ENCODE measurements at places on chromosomes 6 and 20.

- no peak for DNase-seq
Measured at GRCh38 chr6:4698901-4699659, 77.1 kb upstream of the CDYL start.

DNA sequence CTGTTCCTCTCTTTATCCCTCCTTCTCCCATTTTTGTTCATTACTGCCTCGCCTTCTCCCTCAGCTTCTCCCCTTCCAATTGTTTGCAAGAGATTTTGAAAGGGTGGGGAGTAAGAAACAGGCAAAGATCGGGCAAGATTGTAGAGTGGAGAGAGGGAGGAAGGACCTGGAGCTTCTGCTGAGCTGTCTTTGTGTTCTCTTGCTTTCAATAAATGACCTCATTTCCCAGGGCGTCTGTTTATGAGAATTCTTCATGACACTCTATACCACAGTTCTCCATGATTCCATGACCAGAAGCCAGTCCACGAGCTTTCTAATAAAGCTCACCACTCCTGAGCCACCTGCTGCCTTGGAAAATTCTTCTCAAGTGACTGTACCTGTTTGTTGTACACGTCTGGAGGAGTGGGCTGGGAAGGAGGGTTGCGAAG is 50.0 kb upstream of the PLEKHG1 start:
- no peak for DNase-seq

DNA sequence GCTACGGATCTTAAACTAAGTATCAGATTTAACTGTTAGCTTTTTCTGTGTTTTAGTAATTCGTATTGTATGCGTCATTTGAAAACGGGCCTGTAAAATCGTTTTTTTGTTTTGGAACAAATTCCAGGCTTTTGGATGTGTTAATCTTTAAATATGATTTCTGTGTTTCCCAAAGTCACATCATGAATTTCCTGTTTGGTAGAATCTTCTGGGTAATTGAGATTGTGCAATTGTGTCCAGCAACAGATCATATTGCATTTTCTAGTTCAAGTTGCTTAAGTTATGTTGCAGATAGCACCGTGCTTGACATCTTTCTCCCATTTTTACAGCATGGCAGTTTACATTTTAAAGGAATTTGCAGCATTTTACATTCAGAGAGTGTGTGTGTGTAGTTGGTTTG is 1.9 kb downstream of the MAPK14 start:
- DNase-seq, result peak; percentile 53

DNA sequence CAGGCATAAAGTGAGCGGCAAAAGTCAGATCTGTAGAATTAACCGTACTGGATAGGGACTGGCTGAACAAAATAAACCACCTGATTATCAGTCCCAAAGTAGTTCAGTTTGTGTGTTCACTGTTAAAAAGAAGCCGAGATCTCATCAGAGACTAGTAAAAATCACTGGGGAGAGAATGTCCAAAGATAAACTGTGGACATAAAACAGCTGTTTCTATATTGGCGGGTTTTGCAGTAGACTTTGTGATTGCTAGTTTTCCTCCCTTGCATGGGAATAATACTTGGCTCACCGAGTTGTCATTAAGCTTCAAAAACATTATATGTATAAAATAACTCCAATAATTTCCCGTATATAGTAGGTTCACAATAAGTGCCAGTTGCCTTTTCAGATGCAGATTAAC is 114.2 kb upstream of the ID4 start:
- DNase-seq, result no peak

GRCh38 chr6:35203680-35204079 is 10.1 kb upstream of the SCUBE3 start:
- no peak for DNase-seq

GRCh38 chr20:21498195-21498594 is 15.7 kb downstream of the NKX2-2 start:
- DNase-seq, result no peak

DNA sequence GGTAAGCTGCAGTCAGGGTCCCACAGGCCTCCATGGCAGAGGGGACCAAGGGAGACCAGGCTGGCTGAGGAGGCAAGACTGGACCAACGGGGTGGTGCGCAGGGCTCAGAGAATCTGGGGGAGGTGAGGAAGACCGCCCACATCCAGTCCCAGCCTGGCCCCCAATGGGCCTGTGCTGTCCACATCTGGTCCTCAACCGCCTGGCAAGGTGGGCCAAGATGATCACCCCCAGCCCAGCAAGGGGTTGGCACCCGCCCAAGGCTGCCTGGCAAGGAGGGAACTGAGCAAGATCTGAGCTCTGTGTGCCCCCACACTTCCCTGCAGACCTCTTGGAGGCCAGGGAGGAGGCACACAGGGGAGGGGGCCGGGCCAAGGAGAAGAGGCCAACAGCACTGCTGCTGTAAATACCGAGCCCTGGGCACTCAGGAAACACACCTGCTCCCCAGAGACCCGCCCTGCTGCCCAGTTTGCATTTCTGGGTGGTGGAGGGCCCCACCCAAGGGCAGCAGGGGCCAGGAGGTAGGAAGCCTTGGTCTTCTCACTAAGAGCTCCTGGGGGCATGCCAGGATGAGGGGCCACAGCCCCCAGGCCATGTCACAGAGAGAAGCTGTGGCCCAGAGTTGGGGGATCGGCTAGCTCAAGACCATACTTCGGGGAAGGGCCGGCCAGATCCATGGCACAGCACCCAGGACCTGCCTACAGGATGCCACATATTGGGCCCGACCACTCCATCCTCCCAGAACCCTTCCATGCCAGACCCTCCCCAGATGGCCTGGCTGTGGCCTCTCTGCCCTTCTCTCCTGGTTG is 109.6 kb downstream of the ASXL1 start:
- no peak for DNase-seq

GRCh38 chr20:14721926-14722452 is 384.6 kb upstream of the FLRT3 start:
- no peak for DNase-seq

- no peak for DNase-seq
Measured at GRCh38 chr6:47276377-47276776, 33.3 kb downstream of the TNFRSF21 start.

GRCh38 chr6:84017709-84018452 is 15.7 kb upstream of the MRAP2 start:
- no peak for DNase-seq

GRCh38 chr6:8139451-8139850 is 37.1 kb upstream of the EEF1E1 start:
- no peak for DNase-seq

DNA sequence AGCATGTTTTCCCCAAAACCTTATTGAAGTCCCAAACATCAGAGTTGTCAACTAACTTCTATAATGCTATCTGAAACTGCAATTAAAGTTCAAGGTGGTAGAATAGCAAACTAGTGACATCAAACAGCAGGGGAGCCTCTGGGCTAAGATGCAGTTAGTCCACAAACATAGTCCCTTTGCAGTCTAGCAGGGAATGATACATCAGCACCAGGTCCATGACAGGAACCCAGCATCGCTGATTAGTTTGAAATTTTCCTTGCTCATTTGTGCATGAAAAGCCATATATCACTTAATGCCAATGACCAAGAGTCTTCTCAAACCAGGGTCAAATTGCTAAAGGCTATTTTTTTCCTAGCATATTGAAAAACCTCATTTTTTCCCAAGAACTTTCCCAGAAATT is 145.3 kb downstream of the HIVEP2 start:
- no peak for DNase-seq

DNA sequence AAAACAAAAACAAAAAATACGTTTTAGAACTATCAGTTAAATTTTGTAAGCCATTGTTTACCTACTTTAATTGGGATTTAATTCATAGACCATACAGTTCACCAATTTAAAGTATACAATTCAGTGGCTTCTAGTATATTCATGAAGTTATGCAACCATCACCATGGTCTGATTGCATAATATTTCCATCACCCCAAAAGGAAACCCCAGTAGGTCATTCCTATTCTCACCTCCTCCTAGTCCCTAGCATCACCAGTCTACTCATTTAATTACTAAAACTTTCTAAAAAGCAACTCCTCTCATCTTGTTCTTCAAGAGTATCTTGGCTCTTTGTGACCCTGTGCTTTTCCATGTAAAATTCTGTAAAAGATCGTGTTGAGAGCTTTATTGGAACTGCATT is 60.2 kb downstream of the ASXL1 start:
- DNase-seq, result no peak

- no peak for DNase-seq
Measured at GRCh38 chr20:24953621-24954133, 4.6 kb downstream of the CST7 start.

DNA sequence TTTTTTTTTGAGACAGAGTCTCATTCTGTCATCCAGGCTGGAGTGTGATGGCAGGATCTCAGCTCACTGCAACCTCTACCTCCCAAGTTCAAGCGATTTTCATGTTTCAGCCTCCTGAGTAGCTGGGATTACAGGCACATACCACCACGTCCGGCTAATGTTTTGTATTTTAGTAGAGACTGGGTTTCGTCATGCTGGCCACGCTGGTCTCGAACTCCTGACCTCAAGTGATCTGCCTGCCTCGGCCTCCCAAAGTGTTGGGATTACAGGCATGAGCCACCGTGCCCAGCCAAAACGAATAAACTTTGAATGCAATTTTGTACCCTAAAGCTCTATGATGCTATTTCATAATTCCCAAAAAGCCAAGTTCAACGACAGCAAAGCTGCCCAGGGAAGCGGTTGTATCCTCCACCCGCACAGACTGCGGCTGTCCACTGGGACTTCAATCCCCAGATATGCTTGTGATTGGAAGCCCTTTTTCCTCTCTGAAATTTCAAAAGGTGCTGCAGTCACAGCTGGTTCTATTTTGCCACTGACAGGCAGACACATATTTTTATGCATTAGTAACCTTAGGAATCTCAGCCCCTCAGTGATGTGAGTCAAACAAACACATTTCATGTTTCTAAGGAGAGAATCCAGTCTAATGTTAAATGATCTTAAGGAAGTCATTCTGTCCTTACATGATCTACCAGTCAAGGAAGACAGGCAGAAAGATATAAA is 8.7 kb upstream of the RAMACL start:
- peak; percentile 66 for DNase-seq

DNA sequence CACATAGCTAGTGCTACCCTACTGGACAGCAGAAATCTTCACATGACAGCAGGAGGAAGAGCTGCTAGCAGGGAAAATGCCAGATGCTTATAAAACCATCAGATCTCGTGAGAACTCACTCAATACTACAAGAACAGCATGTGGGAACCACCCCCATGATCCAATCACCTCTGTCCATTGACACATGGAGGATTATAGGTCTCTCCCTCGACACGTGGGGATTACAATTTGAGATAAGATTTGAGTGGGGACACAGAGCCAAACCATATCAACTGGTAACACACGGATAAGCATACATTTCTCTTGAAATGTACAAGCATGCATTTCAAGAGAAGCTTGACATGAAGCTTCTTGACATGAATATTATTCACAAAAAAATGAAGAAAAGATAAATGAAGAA is 64.1 kb downstream of the MMS22L start:
- DNase-seq, result no peak

DNA sequence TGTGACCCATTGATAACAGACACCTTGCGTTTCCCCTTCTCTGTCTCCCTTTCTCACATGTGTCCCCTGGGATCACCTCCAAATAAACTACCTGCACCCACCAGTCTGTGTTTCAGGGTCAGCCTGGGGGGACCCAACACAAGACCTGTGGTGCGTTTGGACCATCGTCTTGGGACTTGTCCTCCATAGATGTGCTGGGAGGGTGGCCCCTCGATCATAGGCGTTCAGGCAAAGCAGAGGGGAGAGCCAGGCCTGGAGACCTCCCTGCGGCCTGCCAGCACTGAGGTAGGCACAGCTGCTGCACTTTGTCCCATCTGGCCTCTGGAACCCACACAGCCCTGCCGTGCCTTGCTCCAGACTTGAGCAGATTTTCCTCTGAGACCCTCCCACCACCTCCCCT is 18.1 kb downstream of the CST9 start:
- DNase-seq, result no peak

DNA sequence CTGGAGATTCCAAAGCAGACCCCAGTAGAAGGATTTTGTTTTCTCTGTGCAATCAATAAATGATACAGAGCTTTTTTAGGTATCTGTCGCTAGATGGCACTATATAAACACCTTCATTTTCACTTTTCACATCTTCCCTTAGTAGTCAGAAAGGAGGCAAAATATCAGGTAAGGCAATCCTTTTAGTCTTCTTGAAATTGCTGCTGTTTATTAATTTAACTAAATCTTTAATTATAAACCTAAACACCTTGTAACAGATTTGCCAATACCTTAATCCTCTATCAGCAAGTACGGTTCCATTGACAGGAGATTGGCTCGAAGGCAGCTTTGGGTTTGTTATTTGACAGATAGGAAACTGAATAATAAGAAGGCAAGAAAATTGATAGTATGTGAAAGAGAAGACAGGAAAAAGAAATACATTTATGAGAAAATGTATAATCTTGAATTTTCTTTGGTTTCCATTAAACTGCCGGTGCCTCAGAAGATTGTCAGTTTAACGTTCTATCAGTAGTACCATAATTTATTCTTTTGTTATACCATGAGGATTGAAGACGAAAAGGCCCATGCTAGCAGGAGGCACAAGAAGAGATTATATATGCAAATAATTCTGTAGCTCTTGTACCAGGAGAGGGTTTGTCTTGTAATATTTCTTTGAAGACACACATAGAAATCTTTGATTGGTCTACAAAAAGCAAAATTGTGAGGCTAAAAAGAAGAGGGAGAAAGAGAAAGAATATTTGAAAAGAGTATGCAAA is 23.5 kb upstream of the IBTK start:
- DNase-seq, result no peak

DNA sequence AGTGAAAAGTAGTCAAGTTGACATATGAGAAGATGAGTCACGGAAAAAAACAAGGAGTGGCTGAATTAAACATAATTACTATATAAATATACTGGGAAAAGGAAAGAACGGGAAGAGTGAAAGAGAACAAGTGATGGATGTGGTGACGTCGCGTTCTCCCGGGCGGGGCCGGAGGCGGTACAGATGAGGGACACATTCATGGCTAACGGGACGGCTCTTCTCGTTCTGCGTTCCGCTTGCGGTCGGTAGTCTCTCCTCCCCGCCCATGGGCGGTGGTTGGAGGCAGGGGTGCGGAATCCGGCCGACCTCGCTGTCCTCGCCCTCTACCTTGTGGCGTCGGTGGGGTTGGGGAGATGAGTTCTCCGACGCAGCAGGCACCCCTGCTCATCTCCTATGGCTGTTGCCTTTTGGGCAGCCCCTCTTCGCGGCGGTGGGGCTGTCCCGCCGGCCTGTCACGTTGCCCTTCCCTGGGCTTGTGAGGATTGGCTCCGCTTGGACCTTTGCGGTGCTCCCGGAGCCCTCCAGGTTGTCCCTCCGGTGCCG is 22.5 kb downstream of the HLA-G start:
- no peak for DNase-seq

- no peak for DNase-seq
Measured at GRCh38 chr6:134299236-134299635, 18.7 kb downstream of the SGK1 start.

DNA sequence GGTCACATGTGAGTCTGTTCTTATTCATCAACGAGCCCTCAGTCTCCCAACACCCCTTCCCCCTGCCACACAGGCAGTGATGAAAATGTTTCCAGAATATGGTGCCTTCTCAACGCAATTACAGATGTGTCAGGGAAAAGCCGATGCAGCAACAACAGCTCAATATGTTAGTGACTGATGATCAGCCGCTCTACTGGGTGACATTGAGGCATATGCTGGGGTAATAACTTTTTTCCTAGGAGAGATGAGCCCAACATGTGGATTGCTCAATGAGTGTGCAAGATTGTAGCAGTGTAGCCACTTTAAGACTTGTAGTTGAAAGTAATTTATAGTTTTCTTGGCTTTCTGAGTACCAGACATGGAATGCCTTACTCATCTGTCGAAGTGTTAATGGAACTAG is 49.4 kb downstream of the DTD1 start:
- no peak for DNase-seq

GRCh38 chr6:63636518-63637021 is 968 bp downstream of the PHF3 start:
- no peak for DNase-seq

GRCh38 chr6:35341557-35341956 is 801 bp upstream of the PPARD start:
- DNase-seq, result no peak
